Stimulated activated CD4-positive, alpha-beta T cell treated with anti-CD3 and anti-CD28 coated beads, Interleukin-15, amount 100 ng/mL, for 48 hours (primary cell): ENCODE measurements at places on chromosomes 7 and 10.

GRCh38 chr10:35422228-35422627 is 85.9 kb downstream of the CCNY start:
- DNase-seq: no peak

DNA sequence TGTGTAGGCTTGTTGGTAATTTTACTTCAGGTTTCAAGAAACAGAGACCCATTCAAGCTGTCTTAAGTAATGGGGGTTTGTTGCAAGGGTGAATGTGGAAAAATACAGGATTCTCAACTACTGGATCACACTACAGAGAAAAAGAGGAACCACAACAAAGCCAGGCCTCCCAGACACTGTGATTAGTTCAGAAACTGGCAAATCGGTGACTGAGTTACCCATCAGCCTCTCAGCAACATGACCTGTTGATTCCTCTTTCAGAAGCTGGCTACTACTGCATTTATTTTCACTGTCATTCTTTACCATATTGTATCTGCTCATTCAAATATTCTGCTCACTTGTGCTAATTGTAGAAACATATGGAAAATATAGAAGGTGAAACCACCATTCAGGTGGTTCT is 16.0 kb downstream of the CCDC71L start:
- DNase-seq: no peak

- DNase-seq: no peak
Measured at GRCh38 chr10:51075043-51075872, 971 bp downstream of the PRKG1 start.

GRCh38 chr10:125084191-125084613 is 76.2 kb downstream of the CTBP2 start:
- no peak for DNase-seq

GRCh38 chr10:105239311-105240219 is 598.5 kb downstream of the SORCS3 start:
- no peak for DNase-seq
